ENCODE measurements at places on chromosomes 6 and 20.

DNA sequence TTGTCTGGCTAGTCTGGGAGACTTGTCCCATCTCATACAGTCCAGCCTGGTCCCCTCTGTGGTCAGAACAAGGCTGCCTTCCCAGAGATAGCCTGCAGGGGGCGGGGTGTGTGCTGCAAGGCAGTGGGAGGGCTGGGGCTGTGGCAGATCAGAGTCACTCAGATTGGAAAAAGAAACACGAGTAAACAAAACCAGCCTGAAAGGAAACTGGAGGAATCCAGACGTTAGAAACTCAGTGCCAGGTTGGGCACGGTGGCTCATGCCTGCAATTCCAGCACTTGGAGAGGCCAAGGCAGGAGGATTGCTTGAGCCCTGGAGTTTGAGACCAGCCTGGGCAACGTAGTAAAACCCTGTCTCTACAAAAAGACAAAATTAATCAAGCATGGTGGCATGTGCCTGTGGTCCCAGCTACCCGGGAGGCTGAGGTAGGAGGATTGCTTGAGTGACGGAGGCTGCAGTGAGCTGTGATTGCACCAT is 20.2 kb downstream of the LEMD2 start:
- DNase-seq: peak; percentile 69

DNA sequence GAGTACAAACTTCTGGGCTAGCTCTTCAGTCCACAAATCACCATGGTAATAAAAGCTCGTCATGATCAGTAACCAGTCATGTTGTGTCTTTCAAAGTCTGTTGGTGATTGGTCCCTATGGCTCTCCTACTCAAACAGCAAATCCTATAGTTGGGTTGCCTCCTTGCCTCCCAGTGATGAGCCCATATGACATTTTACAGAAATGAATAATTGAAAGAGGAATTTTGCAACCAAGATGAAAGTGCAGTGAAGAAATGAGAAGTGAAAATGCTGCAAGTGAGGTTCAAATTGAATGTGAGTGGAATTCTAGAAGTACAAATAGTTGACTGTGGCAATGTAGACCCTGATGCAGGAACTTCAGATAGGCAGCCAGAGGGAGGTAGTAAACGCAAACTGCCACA is 5.1 kb upstream of the SIRPD start:
- no peak for DNase-seq

GRCh38 chr20:16708602-16709001 is 21.2 kb upstream of the SNRPB2 start:
- no peak for DNase-seq

GRCh38 chr6:33717934-33718455 is 6.5 kb upstream of the UQCC2 start:
- no peak for DNase-seq

GRCh38 chr20:10487142-10488136 is 52.3 kb downstream of the SLX4IP start:
- DNase-seq: no peak

DNA sequence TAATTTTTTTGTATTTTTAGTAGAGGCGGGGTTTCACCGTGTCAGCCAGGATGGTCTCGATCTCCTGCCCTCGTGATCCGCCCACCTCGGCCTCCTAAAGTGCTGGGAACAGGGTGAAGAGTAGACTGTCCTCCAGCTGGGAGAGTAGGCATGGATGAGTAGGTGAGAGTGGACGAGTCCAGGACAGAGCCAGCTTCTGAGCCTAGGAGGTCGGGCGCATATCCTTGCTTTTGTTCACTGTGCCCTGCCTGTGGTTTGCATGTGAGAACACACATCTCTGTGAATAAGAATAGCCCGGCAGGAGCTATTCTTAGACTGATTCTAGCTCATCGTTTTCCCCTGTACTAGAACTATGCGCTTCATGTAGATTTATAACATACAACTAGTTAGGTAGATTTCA is 78.3 kb downstream of the RPP40 start:
- no peak for DNase-seq

GRCh38 chr20:39851459-39851858 is 837.6 kb downstream of the MAFB start:
- no peak for DNase-seq

DNA sequence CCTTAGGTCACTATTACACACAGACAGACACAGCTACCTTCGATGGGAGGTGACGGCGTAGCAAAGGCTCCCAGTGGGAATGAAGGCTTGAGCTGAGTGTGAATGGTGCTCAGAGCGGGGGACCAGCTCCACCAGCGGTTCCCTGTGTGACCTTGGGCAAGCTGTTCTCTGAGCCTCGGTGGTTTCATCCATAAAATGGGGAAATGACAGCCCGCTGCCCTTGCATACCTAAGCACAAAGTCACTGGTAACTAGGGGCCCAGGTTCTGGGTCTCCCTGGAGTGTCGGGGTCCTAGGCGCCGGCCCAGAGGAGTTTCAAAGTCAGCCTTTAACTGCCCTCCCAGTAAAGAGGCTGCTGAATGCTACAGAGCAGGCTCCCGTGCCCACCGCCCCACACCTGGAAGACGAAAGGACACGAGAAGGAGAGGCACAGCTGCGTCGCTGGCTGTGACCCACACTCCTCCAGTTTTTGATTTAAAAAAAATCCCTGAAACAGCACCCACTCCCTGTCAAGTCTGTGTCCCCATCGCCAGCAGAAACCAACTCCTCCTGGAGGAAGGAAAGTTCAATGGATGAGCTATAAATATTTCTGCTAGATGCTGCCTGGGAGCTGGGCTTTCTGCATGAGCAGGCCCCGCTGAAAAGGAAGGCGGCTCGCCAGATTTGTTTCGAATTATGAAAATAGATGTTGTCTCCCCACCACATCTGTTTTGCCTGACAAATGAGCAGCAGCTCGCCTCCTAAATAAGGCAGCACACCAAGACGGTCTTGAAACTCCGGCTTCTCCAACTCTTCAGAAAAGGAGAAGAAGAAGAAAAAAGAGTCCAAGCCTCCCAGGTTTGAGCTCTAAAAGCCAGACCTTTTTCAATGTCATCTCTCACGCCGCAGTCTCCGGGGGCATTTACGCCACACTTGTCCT is 27.4 kb downstream of the PMEPA1 start:
- no peak for DNase-seq

- DNase-seq: peak; percentile 27
These were observed 2.1 kb downstream of the RAET1E start for GRCh38 chr6:149895833-149896271.

- DNase-seq: no peak
These were observed 123.0 kb downstream of the PREX1 start for GRCh38 chr20:48704761-48705160.

DNA sequence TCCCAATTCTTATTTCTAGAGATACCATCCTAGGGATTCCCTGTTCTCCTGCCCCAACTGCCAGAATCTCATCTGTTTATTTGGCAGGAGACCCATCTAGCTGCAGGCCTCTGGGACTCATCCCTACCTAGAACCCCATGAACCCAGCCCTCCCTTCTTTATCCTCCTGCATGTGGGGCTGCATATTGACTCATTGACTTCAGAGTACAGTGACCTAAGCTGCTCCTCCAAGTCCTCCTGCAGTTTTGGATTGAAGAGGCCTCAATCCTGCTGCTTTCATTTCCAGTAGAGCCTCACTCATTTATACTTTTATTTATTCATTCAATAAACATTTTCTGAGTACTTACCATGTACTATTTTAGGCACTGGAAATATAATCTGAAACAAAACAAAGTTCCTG is 11.6 kb downstream of the TMEM200A start:
- no peak for DNase-seq

- no peak for DNase-seq
These were observed 10.9 kb downstream of the FOXF2 start for GRCh38 chr6:1400126-1400850.

DNA sequence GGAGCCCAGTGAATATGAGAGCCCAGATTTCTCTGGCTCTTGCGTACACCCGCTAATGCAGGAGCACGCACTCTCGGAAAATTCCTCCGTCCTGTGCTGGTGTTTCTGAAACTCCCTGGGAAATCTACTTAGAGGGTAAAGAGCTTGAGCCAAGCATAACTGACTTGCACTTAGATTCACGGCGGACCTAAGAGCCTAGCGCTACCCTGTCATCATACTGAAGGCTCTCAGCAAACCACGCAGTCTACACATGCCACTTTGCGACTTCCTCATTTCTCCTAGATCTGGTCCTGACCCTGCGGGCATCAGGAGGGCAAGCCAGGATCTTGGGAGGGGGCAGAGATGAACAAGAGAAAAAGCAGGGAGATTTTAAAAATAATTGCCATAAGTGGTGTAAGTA is 324.7 kb downstream of the CD83 start:
- DNase-seq: no peak

DNA sequence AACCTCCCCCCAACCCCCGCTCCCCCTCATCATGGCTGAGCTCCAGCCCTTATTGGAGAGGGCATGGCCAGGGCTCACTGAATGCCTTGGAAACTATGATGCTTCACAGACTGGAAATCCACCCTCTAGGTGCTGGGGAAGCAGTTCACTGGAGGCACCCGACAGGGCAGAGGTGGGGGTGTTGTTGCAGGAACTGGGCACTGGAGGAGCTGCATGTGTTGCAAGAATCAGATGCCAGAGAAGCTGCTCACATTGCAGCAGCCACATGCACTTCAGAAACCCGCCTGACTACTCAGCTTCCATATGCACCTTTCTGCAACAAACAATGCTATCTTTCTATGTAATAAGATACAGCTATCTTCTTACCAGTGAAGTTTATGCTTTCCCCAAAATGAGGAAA is 7.9 kb upstream of the TBPL1 start:
- DNase-seq: no peak

- DNase-seq: no peak
These were observed 265.0 kb downstream of the UTRN start for GRCh38 chr6:144549837-144550747.

DNA sequence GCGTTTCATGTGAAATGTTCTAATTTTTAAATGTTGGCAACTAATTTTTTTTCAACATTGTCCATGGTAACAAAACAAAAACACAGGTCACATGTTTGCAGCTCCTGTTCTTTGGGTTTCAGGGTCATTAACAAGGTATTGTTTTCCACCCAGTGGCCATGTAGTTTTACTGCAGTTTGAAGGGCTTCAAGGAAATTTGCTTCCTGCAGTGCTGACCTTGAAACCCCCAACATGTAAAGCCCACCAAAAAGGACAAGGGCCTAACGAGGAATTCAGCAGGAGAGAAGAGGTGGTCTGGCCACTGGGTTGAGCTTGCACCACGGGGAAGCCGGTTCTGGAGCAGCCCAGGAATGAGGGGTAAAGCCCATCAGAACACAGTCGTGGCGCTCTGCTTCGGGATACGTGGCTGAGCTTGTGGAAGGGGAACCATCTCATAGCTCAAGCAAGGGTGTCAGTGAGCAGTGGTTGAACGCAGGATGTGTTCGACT is 13.9 kb upstream of the KLHL31 start:
- DNase-seq: no peak

DNA sequence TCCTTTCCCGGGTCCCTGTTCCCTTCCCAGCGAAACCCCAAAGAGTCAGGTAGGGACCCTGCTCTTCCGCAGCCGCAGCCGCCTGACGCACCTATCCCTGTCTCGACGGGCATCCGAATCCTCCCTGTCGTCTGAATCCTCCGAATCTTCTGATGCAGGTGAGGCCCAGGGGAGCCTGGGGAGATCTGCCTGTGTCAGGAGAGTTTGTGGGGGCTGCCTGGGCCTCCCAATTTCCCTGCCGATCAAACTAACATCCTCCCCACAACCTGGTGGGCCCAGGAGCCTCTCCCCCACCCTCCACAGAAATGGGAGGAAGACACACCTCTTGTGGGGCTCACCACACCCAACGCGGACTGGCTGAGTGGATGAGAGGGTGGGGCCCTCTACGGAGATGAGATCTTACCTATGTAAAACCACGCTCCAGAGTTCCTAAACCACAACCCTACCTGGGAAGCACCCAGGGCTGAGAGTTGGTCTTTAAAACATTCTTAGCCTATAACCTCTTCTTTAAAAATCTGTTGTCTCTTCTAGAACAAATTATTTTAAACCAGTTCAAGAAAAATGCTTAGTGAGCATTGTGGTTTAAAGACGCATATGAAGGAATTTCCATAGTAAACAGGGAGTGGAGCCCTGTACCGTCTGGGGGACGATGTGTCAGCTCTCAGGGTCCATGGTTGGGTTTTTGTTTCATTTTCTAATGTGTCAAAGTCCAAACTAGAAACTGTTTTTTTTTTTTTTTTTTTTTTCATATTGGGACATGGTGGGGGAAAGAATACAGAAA is 1.7 kb downstream of the CDC25B start:
- DNase-seq: no peak

- no peak for DNase-seq
These were observed 489.0 kb downstream of the CDKAL1 start for GRCh38 chr6:21023210-21023609.

- DNase-seq: no peak
These were observed 121.2 kb downstream of the GMPR start for GRCh38 chr6:16359563-16359962.

DNA sequence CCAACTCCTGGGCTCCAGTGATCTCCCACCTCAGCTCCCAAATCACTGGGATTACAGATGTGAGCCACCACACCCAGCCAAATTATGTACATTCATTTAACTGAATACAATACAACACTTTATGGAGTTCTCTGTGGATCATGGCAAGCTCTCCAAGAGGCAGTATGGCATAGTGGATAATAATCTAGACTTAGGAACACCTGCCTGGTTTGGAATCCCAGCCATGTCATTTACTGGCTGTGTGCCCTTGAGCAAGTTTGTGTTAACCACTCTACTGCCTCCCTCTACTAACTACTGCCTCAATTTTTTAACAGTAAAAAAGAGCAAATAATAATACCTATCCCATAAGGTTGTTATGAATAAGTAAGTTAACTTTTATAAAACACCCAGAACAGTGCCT is 1.9 kb upstream of the ETV7 start:
- no peak for DNase-seq

GRCh38 chr6:80182308-80182707 is 75.8 kb downstream of the BCKDHB start:
- no peak for DNase-seq

GRCh38 chr6:131692031-131692430 is 9.2 kb downstream of the OR2A4 start:
- DNase-seq: no peak

GRCh38 chr20:50221501-50222308 is 31.1 kb downstream of the CEBPB start:
- no peak for DNase-seq

DNA sequence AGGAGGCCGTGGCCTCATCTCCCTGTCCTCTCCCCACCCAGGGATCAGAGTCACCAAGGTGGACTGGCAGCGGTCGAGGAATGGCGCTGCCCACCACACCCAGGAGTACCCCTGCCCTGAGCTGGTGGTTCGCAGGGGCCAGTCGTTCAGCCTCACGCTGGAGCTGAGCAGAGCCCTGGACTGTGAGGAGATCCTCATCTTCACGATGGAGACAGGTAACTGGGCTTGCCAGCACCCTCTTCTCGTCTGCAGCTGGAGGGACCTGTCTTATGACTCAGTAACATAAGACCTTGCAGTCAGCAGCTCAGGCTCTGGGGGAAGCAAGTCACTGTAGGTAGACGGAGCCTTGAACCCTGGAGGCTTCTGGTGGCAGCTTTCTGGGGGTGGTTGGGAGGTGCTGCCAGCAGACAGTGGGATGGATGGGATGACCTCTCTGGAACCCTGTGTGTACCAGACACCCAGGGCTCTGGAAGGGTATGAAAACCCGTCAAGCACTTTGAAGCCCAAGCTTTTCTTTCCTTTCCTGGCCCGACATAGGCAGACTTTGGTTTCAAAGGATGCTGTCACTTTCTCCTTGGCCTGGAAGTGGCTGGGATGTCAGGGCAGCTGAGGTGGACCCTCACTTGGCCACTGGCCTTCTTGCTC is 13.8 kb downstream of the TGM6 start:
- no peak for DNase-seq

GRCh38 chr6:33164665-33165373 is 27.4 kb downstream of the COL11A2 start:
- no peak for DNase-seq

- DNase-seq: no peak
These were observed 570.1 kb downstream of the DHX35 start for GRCh38 chr20:39532205-39532604.
